OCI-LY7 (cell line): ENCODE measurements at places on chromosomes 5 and 9.

GRCh38 chr9:3018691-3019230 is 174.9 kb upstream of the PUM3 start:
- no peak for DNase-seq

DNA sequence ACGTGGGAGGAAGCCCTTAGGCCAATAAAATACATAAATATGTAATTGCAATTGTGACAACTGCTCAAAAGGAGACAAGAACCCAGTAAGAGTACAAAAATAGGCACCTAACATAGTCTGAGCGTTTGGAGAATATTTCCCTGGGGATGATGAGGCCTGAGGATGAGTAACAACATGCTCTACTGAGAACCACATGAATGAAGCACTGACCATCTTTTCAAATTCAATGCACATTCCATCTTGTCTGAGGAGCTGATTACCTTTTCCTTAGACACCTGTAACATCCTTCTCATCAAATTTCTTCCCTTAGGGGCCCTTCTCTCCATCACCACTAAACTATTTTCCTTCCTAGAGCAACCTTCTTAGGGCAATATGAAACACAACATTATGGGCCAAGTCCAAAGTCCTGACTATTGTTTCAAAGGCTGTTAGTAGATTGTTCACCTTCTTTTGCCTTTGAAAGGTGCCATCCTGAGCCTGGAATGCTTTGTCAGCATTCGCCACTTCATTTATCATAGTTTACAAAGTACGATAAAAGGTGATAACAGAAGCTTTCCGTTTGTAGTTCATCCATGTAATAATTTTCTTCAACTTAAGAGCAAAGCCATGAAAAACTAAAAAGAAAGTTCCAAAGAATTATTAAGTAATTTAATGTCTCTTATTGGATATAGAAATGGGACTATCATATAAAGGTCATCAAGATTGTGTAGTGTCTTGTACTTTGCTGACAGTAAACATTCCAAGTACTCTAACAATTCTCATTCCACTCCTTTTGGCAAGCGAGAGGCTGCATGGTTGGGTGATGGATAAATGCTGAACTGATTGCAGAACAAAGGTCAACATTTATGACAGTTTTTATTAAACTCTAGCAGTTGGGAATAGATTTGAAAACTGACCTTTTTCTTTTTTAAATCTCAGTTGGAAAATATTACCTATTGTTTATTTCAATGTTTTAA is 471.3 kb downstream of the PDE4D start:
- DNase-seq = no peak

DNA sequence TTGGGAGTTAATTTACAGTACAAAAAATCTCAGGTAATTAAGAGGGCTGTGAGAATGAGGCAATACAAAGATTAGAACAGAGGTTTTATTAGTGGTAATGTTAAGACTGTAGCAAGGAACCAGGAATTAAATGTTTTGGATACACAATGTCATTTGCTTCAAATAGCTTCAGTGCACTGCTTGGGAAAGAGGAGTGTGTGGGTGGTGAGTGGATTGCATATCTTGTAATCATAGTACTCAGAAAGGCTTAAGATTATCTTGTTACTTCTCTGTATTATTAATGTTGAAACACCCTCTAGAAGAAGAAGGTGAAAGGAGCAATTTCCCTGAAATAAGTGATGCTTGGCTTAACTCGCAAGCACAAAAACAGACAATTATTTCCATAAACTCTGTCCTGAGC is 21.0 kb upstream of the TBCA start:
- DNase-seq = no peak

DNA sequence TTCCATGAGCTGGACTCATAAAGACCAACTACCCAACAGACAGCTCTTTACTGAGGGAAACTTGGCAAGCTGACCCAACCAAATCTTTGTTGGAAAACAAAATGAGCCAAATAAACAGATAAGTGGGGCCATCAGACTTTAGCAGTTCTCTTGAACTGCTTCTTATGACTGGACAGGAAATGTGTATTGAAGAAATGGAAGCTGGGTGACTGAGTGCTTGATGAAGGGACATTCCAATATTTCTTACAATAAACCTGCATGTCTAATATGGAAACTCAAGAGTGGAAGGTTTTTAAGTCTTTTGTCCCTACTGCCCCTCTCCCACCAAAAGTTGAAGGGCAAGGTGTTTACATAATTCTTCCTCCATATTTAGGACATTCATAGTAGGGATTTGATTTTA is 218.8 kb upstream of the NR4A3 start:
- no peak for DNase-seq

GRCh38 chr9:26462213-26462612 is 430.4 kb downstream of the CAAP1 start:
- DNase-seq = no peak

GRCh38 chr9:98206754-98207153 is 14.3 kb upstream of the CORO2A start:
- DNase-seq = no peak

DNA sequence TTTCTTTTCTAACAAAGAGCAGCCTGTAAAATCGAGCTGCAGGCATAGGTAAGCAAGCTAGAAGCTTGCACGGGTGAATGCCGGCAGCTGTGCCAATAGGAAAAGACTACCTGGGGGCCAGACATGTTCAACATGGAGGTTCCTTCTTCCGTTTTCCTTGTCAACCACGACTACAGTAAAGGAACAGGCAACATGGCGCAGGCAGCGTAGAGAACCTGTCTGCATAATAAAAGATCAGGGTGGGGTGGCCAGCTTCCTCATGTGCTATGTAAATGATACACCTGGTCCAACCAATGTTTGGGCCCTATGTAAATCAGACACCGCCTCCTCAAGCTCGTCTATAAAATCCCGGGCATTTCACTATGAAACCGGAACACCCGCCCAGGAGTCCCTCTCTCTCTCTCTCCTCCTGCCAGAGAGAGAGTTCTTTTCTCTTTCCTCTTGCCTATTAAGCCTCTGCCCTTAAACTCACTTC is 103.8 kb upstream of the LIFR start:
- no peak for DNase-seq

- no peak for DNase-seq
Observed at GRCh38 chr5:126120939-126121338, 302.3 kb upstream of the GRAMD2B start.

GRCh38 chr5:169099801-169100734 is 200.9 kb downstream of the SLIT3 start:
- no peak for DNase-seq

DNA sequence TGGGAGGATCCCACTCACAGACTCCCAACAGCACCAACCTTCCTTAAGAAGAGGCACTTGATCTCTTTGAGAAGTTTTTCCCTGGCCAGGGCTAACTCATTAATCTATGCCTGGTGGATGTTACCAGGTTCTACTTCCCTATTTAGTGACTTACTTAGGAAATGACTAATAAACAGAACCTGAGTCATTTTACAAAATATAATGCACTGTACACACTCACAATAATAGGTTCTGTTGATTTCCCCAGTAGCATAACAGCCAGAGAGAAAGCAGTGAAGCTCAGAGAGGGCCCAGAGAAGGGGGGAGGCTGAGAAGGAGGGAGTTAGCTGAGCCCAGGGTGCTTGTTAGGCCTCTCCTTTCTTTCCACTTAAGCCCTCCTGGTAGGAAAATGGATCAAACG is 27.1 kb downstream of the FRMD3 start:
- DNase-seq = no peak

- DNase-seq = no peak
Observed at GRCh38 chr9:17004500-17004899, 130.3 kb upstream of the CNTLN start.

DNA sequence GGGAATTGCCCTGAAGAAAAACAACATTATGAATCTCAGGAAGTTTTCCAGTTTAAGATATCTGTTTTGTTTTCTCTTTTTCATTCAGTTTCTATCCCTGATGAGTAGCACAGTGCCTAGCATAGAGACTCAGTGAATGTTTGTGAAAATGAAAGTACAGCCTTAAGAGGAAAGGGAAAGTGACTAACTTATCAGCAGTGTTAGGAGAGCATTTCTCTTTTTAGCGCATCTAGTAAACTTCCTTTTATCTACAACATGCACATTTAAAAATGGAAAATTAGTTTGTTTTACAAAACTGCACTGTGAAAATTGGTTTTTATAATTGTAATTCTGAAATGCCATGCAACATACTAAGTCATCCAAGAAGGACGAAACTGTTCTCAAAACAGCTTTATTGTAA is 110.8 kb downstream of the SMARCA2 start:
- peak; percentile 4 for DNase-seq

GRCh38 chr9:91341258-91341746 is 20.4 kb downstream of the AUH start:
- DNase-seq = no peak
